Thoracic aorta (tissue), 2 donors: ENCODE measurements at places on chromosomes 6 and 20. TPM values are rescaled to one million over a fixed set of nuclear protein-coding genes. Genes with fewer than 3 reads are reported as not detected.

GRCh38 chr20:62879275-62880146 lies 17.9 kb upstream of the TCFL5 start:
- H3K4me3 ChIP-seq: no peak overlapping the region
- H3K27me3 ChIP-seq: no peaks in the 10 kb centered on the region
- no peak overlapping the region for H3K27ac ChIP-seq
- no peak for DNase-seq
- peaks cover 14% of the 10 kb centered on the region for H3K36me3 ChIP-seq
- peaks cover 7% of the 10 kb centered on the region for H3K4me1 ChIP-seq

DNA sequence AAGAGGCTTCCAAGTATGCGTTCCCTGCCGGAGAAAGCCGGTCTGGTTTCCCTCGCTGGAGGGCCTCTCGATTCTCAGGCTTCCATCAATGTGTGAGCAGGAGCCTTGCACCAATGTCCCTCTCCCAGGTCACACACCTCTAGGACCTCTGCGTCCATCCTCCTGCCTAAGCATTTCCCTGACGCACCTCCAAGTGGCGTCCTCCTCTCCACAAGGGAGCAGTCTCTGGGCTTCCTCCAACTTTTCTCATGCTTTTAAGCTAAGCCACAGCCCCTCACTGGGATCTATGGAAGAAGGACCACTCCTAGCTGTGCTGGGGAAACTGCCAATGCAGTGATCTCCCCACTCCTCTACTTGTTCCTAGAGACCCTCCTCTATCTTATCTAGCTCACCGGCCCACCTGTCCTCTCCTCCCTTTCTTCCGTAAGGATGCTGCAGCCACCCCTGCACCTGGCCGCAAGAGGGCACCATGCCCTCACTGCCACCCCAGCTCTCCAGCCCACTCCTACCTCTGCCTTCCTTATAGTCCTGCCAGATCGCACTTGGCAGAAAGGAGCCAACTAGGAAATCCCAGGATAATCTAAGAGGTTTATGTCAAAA lies 258.7 kb downstream of the LRFN2 start:
- H3K4me3 ChIP-seq: no peak overlapping the region
- DNase-seq: no peak
- H3K27ac ChIP-seq: no peak overlapping the region

Gene CST2
- not detected for total RNA-seq

GRCh38 chr20:53783768-53784167 lies 190.1 kb upstream of the ZNF217 start:
- H3K27ac ChIP-seq: no peak overlapping the region
- no peaks in the 10 kb centered on the region for H3K4me1 ChIP-seq
- no peaks in the 10 kb centered on the region for H3K27me3 ChIP-seq
- no peaks in the 10 kb centered on the region for H3K36me3 ChIP-seq
- H3K4me3 ChIP-seq: no peak overlapping the region

DNA sequence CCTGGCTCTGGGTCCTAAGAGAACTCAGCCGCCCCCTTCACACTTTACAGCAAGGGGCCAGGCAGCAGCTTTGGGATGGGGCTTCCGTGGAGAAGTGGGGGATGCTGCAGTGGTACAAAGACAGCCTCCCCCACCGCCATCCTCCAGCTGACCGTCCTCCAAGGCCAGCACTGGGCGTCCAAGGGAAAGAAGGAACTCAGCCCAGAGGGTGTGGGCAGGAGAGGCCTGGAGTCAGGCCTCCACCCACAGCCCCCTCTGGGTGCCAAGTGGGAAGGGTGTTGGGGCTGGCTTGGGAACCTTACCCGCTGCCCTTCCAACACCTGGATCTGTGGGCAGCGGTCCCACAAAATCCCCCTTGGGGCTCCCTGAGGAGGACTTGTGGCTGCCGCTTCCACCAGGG lies 13.1 kb downstream of the STMN3 start:
- peaks cover 5% of the 10 kb centered on the region for H3K4me1 ChIP-seq
- DNase-seq: no peak
- no peaks in the 10 kb centered on the region for H3K27me3 ChIP-seq
- H3K27ac ChIP-seq: no peak overlapping the region
- peak overlapping the region; percentile 21 for H3K4me3 ChIP-seq

Gene VNN1
- total RNA-seq: 3.8 TPM

DNA sequence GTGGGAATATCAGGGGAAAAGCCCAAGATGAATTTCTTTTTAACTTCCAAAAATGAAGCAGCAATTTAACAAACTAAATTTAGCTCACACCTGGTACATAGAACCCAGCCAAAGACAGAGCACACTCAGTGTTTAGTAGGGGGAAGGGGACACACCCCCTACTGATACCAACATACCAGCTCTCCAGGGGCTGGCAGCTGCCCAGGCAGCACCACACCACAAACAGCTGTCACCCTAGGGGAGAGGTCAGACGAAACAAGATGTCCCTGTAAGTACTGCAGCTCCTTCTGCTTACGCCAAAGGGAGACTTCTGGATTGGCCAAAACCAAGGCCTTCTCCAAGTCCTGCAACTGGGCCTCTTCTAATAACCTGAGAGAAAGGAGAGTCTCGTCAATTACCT lies 26.0 kb downstream of the MDN1 start:
- no peak for DNase-seq
- H3K4me3 ChIP-seq: no peak overlapping the region
- no peak overlapping the region for H3K27ac ChIP-seq
- no peaks in the 10 kb centered on the region for H3K27me3 ChIP-seq

- H3K27me3 ChIP-seq: no peaks in the 10 kb centered on the region
- H3K4me1 ChIP-seq: peaks cover 30% of the 10 kb centered on the region
- no peaks in the 10 kb centered on the region for H3K36me3 ChIP-seq
- DNase-seq: no peak
- no peak overlapping the region for H3K27ac ChIP-seq
These were observed 77.7 kb downstream of the ANKRD60 start for GRCh38 chr20:58150772-58151171.
